A549 treated with Mapracorat at 1 μM for 4 hours (cell line): ENCODE measurements at places on chromosomes 3 and 15. TPM values are rescaled to one million over a fixed set of nuclear protein-coding genes. Genes with fewer than 3 reads are reported as not detected.

MESP2 gene
- 0.27 to 0.72 TPM (median 0.46 TPM) in 5 replicates for total RNA-seq

SYNM gene
- total RNA-seq: 32.3 to 37.2 TPM (median 33.7 TPM) in 5 replicates

ASB7 gene
- total RNA-seq: 9.2 to 12.9 TPM (median 11.3 TPM) in 5 replicates

ZMYND10 gene
- 1.1 to 1.3 TPM (median 1.2 TPM) in 5 replicates for total RNA-seq

COL6A5 gene
- total RNA-seq: 0.05 TPM in 1 of 5 replicates, not detected in the others

HCLS1 gene
- 0.06 to 0.24 TPM (median 0.10 TPM) in 4 of 5 replicates, not detected in the other for total RNA-seq

TM6SF1 gene
- total RNA-seq: not detected in 5 replicates

CCR8 gene
- not detected in 5 replicates for total RNA-seq

TMC3 gene
- total RNA-seq: not detected in 5 replicates

TNFAIP8L3 gene
- total RNA-seq: 23.0 to 30.6 TPM (median 25.9 TPM) in 5 replicates

STAB1 gene
- 0.05 to 0.16 TPM (median 0.08 TPM) in 3 of 5 replicates, not detected in the others for total RNA-seq

CORO2B gene
- total RNA-seq: 3.0 to 4.1 TPM (median 3.2 TPM) in 5 replicates

FOXB1 gene
- total RNA-seq: not detected in 5 replicates

CAMP gene
- not detected in 5 replicates for total RNA-seq

CYP11A1 gene
- not detected in 5 replicates for total RNA-seq

SAMD7 gene
- not detected in 5 replicates for total RNA-seq

MYZAP gene
- 0.75 to 1.2 TPM (median 1.1 TPM) in 5 replicates for total RNA-seq

CTXN2 gene
- total RNA-seq: not detected in 5 replicates

CCK gene
- total RNA-seq: 1.2 to 2.7 TPM (median 2.3 TPM) in 5 replicates

H1-8 gene
- not detected in 5 replicates for total RNA-seq

CIDEC gene
- total RNA-seq: 50.4 to 66.9 TPM (median 56.5 TPM) in 5 replicates

CD200 gene
- total RNA-seq: not detected in 5 replicates

PRR20G gene
- 0.97 to 1.6 TPM (median 1.3 TPM) in 5 replicates for total RNA-seq

PLSCR2 gene
- not detected in 5 replicates for total RNA-seq

RARB gene
- total RNA-seq: 5.5 to 10.9 TPM (median 8.3 TPM) in 5 replicates

MOBP gene
- 0.04 to 0.16 TPM (median 0.07 TPM) in 5 replicates for total RNA-seq

GOLGA8T gene
- 0.80 to 2.0 TPM (median 1.6 TPM) in 5 replicates for total RNA-seq

CP gene
- total RNA-seq: 4.5 to 7.7 TPM (median 5.5 TPM) in 5 replicates
